Transverse colon (tissue), 4 donors: ENCODE measurements at places on chromosomes 6 and 20. TPM values are rescaled to one million over a fixed set of nuclear protein-coding genes. Genes with fewer than 3 reads are reported as not detected.

The PDRG1 gene
- total RNA-seq, result 4.2 TPM

- peak; percentile 34 for DNase-seq
Observed at GRCh38 chr20:2919518-2920245, 46.4 kb downstream of the PTPRA start.

The CCN6 gene
- total RNA-seq, result not detected

DNA sequence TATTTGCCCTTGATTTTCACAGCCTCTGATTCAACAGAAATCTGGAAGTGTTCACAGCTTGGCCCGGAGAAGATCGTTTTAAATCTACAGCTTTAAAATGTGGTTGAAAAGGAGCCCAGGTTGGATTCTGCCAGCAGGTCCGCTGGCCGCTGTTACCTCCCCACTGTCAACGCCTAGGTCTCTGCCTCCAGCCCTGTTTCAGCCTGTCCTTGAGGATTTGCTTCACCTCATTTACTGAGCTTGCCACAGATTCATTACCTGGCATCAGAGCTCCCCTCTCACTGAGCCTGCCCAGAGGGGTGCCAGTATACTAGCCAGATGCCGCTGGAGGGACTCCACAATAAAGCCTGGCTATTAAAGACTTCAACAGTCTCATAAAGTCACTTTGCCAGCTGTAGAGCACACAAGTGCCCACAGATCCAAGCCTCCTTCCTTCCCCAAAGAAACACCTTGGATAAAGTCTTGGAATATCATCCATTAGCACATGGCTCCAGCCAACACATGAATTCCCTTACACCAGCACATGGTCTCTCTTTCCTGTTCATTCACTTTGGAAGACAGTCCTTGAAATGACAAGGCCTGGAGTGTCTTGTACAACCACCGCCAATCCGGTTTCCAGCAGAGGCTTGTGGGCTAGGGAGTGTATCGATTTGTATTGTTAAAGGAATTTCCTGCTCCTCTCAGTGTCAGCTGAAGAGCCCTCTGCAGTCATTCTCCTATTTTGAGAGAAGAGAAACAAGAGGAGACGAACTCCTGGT, 9.5 kb upstream of the NR2E1 start:
- DNase-seq, result no peak

The MLN gene
- total RNA-seq, result not detected

DNA sequence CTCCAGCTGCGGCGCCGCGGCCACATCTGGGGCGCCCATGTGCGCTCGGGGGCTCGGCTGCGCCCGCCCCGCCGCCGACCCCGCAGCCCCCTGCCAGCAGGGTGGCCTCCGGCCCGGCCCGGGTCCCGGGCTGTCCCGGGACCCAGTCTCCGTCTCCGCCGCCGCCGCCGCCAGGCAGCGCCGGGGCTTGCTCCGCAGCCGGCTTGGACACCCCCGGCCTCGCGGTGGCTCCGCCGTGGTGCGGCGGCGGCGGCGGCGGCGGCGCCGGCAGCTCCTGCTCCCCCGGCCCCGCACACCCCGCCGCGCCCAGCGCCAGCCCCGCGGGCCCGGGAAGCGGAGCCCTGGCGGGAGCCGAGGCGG, 219 bp downstream of the ISM1 start:
- no peak for DNase-seq

- DNase-seq, result no peak
Observed at GRCh38 chr6:104014163-104014959, 845.4 kb downstream of the HACE1 start.

DNA sequence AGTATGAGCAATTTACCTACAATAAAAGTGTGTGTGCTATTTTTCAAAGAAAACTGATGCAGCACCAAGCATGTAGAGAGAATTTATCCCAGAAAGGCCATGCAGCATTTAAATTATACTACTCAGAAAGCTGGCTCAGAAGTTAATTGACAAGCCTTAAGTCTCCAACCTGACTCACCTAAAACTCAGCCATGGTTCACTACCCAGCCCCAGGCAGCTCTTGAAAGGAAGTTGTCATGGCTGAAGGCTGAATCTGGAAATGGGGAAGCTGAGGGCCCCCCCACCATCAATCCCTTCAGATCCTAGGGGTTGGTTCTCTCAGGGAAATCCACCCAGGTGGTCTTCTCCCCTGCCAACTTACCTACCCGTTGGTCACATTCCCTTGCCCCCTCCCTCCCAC, 19.7 kb downstream of the PPIL6 start:
- DNase-seq, result no peak

GRCh38 chr6:149903938-149904611, 6.2 kb upstream of the RAET1E start:
- DNase-seq, result no peak

DNA sequence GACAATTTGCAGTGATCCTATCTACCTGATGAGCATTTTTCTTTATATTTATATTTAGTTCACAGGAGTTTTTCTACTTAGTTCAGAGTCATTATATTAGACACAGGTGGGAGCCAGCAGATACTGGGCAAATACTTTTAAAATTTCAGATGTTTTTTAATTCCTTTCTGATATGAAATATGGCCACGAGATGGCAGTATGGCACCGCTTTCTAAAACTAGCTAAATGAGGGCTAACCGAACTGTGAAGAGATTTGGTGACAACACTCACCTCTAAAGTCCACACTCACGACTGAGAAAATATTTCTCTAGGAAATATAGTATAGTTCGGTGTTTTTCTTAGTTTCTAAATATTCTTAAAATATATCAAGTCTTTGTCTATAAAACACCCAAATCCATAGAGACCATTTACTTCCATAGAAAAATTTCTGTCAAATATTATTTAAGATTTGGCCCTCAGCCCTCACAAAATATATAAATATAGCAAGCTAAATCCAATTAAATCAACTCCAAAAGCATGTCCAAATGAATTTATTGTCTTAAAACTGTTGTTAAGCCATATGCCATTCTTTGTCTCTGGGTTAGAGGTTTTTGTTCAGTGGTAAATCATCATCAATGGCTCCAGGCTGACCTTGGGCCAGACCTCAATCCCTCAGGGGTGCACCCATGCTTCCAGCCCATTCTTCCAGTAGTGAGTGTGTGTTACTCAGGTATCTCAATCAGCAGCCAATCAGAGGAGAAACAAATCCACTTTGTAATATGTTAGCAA, 63.6 kb downstream of the HUS1B start:
- peak; percentile 57 for DNase-seq

- no peak for DNase-seq
Observed at GRCh38 chr20:25697132-25697446, 436 bp upstream of the ZNF337 start.

DNA sequence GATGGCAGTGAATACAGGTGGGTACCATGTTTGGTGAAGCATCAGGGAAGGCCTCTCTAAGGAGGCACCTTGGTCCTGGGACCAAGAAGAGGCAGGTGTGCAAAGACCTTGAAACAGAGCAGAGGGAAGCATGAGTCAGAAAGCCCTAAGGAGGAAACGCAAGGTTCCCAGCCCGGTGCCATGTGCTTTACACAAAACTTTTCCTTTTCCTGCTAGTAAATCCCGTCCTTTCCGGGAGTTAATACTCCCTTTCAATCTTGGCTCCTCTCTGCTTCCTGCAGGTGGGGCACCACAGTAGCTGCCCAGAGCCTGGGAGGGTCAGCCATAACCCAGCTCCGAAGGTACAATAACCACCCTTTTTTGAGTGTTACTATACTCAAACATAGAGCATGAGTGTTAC, 19.4 kb upstream of the SLC23A2 start:
- DNase-seq, result no peak

DNA sequence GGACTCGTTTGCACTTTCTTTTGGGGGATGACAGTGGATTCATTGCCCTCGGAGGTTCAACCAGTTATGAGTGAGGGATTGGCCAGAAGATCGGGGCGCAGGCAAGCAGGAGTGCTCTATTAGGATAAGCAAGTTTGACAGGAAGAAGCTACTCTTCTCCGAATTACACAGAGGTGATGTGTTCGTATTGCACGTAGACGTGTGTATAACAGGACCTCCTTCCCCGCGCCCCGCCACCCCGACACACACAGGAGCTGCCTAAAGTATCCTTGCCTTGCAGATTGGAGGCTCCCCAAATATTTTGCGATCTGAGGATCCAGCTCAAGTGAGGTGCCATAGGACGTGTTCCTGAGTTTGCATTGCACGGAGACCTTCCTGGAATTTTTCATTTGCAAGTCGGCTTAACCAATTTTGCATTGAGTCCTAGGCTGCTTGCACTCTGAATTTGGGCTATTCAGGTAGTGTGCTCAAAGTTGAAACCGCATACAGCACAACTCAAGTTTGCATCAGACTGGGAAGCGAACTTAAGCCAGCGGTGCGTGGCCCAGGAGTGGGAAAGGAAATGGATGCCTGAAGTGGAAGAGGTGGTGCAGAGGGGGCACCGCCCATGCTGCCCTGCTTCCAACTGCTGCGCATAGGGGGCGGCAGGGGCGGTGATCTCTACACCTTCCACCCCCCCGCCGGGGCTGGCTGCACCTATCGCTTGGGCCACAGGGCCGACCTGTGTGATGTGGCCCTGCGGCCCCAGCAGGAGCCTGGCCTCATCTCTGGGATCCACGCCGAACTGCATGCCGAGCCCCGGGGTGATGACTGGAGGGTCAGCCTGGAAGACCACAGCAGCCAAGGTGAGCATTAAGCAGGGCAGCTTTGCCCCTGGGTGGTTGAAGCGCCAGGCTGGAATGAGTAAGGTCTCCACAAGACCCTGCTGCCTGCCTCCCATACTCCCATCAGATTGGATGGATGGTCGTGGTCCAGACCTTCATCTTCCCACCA, 770 bp downstream of the TCF19 start:
- DNase-seq, result no peak

DNA sequence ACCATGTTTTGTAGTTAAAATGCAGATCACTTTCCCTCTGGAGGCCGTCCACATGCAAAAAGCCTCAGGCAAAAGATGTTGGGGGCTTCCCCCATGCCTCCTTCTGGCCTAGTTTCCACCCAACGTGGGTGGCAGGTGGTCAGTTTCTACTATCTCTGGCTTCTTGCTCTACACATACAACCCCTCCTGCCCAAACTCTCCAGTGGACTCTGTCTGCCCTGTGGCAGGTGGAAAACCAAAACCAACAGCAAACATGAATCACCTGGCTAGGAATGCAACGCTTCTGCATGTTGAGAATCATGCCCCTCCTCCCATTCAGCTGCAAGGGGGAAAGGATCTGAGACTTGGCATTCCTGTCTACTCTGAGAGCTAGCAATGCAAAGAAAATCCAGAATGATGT, 94.8 kb downstream of the MBOAT1 start:
- DNase-seq, result no peak

DNA sequence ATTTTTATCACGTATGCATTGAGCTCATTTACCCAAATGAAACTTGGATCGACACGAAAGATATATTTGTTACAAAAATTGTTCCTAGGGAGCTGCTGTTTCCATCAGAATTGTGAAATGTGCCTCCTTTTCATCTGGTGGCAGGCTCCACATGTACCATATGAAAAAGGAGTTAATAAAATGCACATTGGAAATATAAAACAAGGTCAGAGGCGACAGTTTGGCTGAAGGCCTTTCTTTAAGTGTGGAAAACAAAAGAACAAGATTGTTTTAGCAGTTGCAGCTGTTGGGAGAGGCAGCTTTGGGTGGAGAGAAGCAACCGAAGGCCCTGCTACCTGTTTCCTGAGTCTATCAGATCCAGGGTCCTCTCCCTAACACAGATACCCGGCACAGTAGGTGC, 334.5 kb upstream of the NT5E start:
- no peak for DNase-seq

The BPHL gene
- total RNA-seq, result 22.5 TPM

The RIMS4 gene
- 1.9 TPM for total RNA-seq

DNA sequence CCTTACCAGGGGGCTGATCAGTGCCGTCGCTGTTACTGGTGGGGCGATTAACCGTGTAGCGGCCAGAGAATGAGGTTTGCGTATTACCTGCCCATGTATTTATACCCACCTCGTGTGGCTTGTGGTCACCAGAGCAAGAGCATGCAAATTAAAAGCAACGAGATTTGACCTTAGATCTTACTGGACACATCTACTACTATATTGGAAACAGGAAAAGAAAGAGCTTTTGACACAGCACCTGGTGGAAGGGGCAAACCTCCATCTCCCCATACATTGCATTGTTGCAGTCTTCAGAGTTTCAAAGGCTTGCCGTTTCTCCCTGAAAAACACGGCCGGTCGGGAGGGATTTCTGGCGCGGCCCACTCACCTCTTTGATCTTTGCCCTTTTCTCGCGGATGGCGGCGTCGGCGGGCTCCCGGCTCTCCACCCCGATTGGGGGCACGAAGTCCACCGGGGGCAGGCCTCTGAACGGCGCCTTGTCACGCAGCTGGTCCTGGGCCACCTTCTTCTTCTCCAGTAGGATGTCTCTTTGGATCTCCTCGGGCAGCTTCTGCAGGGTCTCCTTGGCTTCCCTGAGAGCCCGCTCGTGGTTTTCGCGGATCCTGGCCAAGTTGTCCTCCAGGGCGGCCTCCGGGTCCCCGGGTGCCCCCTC, 1.3 kb downstream of the MAN1A1 start:
- peak; percentile 48 for DNase-seq

DNA sequence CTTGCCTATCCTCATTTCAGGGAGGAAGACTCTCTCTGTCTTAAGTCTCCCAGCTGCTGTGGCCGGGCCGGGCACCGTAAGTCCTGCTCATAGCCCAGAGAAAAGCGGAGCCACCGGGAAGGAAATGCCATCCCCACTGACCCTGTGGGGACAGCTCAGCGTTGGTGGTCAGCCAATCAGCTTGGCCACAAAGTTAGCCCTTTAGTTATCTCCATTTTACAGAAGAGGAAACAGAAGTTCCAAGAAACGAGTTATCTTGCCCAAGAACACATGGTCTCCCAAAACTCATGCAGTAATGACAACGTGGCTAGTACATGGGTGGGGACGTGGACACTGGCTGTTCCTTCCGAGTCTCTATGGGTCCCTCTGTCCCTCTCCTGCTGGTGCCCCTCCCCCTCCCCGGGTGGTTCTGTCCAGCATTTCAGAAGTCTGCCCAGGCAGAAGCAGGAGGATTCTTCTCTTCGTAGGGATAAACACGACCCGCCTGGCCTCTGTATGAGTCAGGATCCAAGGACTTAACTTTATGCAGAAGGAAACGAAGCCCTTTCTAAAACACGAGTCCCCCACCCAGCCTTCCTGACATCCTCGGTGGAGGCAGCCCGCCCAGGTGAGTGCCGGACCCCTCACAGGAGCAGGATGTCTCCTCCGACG, 273.8 kb downstream of the CDH4 start:
- no peak for DNase-seq

GRCh38 chr6:43616725-43617472, 12.2 kb downstream of the GTPBP2 start:
- DNase-seq, result no peak

The PNPLA1 gene
- total RNA-seq, result not detected

DNA sequence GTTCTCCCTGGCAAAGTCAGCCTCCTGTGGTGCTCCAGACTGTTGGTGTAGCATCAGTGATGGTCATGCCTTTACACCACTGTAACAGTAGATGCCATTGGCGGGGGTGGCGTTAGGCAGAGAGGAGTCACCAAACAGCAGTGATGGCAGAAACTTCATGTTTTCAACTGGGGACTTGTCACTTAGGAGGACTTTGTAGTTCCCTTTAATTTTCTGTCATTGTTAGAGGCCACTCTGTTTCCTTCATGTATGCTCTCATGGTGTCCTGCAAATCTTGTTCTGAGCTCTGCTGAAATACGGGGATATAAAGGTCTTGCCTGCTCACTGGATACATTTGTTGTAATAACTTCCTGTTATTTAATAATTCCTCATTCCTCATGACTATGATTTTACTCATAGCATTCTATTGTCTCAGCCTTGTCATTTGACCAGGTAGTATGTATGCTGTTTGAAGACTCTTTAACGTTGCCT, 4.6 kb downstream of the MAP3K4 start:
- no peak for DNase-seq
